SK-N-SH (cell line): ENCODE measurements at places on chromosomes 2 and 18. TPM values are rescaled to one million over a fixed set of nuclear protein-coding genes. Genes with fewer than 3 reads are reported as not detected.

DNA sequence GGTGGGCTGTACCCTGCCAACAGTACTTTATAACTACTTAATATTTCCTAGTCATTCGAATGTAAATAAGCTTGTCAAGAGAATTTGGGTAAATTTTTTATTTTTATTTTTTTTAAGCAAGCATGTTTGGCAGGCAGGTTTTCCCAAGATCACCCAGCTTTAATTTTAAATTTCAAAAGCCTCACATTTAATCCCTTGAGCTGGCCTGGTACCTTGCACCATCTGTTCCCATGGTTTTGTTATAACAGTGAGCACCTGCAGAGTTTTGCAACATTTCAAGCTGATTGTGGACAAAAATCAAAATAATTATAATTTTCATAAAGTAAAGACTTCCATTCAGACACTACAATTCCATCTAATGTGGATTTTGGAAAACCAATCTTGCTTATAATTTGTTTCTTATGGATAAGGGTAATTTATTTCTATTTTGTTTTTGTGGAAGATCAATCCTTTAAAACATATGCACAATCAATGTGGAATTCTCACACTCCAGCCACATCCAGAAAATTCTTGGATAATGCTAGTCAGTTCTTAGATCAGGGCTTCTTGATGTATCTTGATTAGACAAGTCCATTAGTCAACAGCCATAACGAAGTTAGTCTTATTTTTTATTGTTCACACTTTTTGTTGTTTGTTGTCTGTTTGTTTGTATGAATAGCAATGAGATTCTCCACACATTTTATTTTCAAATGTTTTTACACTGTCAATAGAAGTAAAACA, 689.3 kb downstream of the NR4A2 start:
- H3K4me3 ChIP-seq = no peak overlapping the region
- DNase-seq = no peak
- H3K27me3 ChIP-seq = no peaks in the 10 kb centered on the region
- H3K4me1 ChIP-seq = no peaks in the 10 kb centered on the region
- H3K36me3 ChIP-seq = no peaks in the 10 kb centered on the region

GRCh38 chr2:17122887-17123501, 395.2 kb downstream of the RAD51AP2 start:
- H3K27me3 ChIP-seq = no peaks in the 10 kb centered on the region
- H3K4me3 ChIP-seq = no peak overlapping the region
- no peaks in the 10 kb centered on the region; the same call in none of the 2 replicates for H3K4me1 ChIP-seq
- DNase-seq = no peak
- H3K27ac ChIP-seq = no peak overlapping the region

GRCh38 chr2:170307555-170308351, 129.8 kb downstream of the MYO3B start:
- H3K4me1 ChIP-seq = no peaks in the 10 kb centered on the region
- DNase-seq = no peak
- no peak overlapping the region for H3K4me3 ChIP-seq
- no peaks in the 10 kb centered on the region for H3K36me3 ChIP-seq
- no peaks in the 10 kb centered on the region for H3K27me3 ChIP-seq

DNA sequence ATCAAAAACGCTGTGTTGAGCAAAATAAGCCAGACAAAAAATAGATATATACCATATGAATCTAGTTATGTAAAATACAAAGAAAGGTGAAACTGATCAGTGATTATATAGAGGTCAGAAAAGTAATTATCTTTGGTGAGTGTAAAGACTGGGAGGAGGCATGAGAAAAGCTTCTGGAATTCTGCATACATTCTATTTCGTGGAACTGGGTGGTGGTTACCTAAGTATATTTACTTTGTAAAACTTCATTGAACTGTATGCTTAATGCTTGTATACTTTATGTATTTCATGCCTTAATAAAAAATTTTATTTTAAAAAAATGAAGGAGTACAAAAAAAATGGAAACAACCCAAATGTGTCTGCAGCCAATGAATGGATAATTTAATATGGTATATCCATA, 153.1 kb upstream of the ALPP start:
- DNase-seq = no peak
- H3K4me3 ChIP-seq = no peak overlapping the region
- no peaks in the 10 kb centered on the region for H3K4me1 ChIP-seq
- H3K27me3 ChIP-seq = no peaks in the 10 kb centered on the region

DNA sequence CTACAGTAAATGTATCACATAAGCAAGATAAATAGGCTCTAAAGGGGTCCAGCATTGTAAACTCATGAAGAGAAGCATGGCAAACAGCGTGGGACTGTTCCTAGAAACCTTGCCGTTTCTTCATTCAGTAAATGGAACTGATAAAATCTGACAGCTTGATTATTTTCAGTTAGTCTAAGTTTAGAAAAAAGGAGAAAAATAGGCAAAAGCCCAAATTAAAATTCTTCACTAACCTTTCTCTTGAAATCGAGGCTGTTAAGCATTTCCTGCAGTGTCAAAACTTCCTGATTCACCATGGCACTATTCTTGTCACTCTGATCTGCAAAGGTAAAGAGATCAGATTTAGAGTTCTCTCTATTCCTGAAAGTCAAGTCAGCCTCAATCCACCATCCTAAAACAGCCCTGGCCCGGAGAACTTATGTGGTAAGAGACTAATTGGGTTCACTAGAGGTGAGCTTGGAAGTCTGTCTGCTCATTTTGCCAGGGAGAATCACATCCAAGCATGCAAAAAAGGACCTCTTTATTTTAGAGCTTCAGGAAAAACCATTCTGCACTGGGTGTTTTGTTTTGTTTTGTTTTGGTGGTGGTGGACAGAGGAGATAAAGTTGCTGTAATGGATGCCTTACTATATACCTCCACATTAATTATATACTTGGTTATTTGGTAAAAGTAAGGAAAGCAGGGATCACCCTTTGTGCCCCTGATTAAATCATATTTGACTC, 52.4 kb upstream of the STAT1 start:
- H3K4me1 ChIP-seq = no peaks in the 10 kb centered on the region
- H3K4me3 ChIP-seq = no peak overlapping the region
- DNase-seq = no peak
- no peaks in the 10 kb centered on the region for H3K36me3 ChIP-seq
- H3K27me3 ChIP-seq = no peaks in the 10 kb centered on the region

ARL4C gene
- 20.6 and 24.0 TPM in 2 replicates for polyA plus RNA-seq

ATP8B1 gene
- polyA plus RNA-seq = 43.8 and 60.4 TPM in 2 replicates
